ENCODE measurements at places on chromosomes 2 and 18.

- DNase-seq: peak; percentile 91
Observed at GRCh38 chr2:173963817-173964564, 1.2 kb downstream of the SP3 start.

DNA sequence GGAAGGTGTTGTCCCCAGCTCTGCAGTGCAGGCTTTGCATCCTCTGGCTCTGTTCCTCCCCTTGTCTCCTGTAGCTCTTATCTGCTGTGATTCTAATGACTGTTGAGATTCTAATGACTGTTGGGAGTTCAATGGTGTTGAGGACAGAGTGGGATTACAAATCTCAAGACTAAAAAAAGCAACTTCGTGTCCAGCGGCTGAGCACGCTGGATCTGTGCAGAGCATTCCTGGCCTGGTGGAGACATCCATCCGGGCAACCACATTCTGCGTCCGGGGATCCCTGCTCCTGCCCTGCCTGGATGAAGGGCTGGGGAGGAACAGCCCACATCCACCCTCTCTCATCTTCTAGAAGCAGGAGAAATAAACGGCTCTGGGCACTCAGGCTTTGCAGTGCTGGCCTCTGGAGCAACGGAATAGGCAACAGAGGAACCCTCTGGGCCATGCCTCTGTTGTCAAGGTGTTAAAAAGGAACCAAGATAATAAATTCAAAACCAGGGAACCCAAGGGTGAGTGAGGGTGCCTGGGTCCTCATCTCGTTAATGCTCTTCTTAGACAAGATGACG is 106.7 kb upstream of the ASB18 start:
- DNase-seq: no peak

- DNase-seq: no peak
Observed at GRCh38 chr18:31624892-31625640, 33.4 kb downstream of the TTR start.

DNA sequence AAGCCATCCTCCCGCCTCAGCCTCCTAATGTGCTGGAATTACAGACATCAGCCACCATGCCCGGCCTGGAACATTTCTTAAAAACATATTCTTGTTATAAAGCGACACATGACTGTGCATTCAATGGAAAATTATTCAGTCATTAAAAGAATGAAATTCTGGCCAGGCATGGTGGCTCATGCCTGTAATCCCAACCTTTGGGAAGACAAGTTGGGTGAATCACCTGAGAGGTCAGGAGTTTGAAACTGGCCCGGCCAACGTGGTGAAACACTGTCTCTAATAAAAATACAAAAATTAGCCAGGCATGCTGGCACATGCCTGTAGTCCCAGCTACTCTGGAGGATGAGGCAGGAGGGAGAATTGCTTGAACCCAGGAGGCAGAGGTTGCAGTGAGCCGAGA is 21.6 kb upstream of the RPRD1A start:
- no peak for DNase-seq

DNA sequence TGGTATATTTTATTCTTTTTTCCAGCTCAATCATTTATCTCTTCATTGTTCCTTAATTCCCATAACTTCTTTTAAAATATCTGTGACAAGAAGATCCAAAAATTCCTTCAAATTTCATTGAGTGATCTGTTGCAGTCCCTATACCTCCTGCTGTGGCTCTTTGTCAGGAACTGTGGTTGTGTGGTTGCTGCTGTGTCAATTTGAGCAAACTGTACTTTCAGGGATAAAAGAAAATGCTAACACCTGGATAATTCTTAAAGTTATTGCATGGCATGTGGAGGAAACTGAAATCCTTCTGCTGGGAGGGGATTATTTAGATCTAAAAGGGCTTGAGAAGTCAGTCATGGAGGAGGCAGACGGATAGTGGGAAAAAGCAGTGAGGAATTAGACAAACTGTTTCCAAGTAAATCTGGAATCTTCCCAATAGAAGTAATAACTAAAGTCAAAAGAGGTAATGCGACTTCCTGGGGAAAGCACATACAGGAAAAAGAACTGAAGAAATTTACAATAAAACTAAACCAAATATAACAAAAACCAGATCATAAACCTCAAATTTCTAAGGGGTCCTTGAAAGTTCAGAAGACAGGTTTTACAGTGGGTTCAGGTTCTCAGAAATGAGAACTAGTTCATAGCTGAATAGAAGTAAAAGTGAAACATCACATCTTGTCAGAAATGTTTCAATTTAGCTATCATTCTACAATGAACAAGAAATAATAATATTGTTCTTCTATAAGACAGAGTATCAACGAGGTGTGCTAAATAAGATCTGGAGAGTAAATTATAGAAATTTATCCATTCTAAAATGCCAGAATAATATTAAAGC is 33.5 kb upstream of the CD226 start:
- no peak for DNase-seq

GRCh38 chr2:218727502-218728165 is 17.0 kb downstream of the TTLL4 start:
- no peak for DNase-seq

GRCh38 chr2:189221811-189222467 is 42.4 kb upstream of the COL5A2 start:
- no peak for DNase-seq

All from frontal cortex (tissue), 4 donors.